CD4-positive, CD25-positive, alpha-beta regulatory T cell (primary cell): ENCODE measurements at places on chromosomes 3 and 15. TPM values are rescaled to one million over a fixed set of nuclear protein-coding genes. Genes with fewer than 3 reads are reported as not detected.
A peak's percentile ranks its signal among the peaks of the same experiment; 100 is the strongest.

GRCh38 chr3:81790117-81790516 is 28.7 kb upstream of the GBE1 start:
- no peak overlapping the region for H3K4me3 ChIP-seq
- H3K27me3 ChIP-seq = peaks cover 4% of the 10 kb centered on the region
- no peak overlapping the region for H3K27ac ChIP-seq
- no peaks in the 10 kb centered on the region for H3K4me1 ChIP-seq
- no peaks in the 10 kb centered on the region for H3K36me3 ChIP-seq

- H3K27ac ChIP-seq = no peak overlapping the region
- no peak for DNase-seq
- H3K27me3 ChIP-seq = no peaks in the 10 kb centered on the region
- H3K36me3 ChIP-seq = no peaks in the 10 kb centered on the region
- peaks cover 27% of the 10 kb centered on the region for H3K4me1 ChIP-seq
Observed at GRCh38 chr3:127669541-127670228, 3.1 kb upstream of the ABTB1 start.

DNA sequence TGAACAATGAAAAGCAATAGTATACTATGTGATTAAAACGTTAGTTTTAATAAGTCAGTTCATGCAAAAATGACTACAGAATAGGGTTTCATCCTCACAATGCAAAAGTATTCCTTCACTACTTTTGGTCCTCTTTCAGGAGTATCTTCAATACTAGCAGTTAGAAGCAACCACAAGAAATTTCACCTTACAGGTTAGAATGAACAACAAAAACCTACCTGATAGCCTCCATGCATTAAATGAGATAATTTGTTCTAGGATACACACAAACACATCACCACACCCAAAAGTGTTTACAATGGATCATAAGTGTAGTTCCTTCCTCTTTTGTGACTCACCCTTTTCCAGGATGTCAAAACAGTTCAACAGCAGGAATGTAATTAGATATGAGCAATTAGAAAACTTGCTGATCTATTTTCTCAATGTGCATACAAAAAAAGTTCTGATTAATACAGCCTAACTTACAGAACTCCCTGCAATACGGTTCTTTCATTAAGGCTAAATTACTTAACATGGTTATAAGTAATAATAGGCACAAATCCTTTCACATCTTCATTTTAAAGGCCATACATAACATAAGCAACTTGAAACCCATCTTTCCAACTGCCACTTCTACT is 21.6 kb downstream of the UACA start:
- no peaks in the 10 kb centered on the region for H3K27me3 ChIP-seq
- H3K27ac ChIP-seq = no peak overlapping the region
- H3K4me1 ChIP-seq = no peaks in the 10 kb centered on the region
- no peak for DNase-seq
- no peak overlapping the region for H3K4me3 ChIP-seq

DNA sequence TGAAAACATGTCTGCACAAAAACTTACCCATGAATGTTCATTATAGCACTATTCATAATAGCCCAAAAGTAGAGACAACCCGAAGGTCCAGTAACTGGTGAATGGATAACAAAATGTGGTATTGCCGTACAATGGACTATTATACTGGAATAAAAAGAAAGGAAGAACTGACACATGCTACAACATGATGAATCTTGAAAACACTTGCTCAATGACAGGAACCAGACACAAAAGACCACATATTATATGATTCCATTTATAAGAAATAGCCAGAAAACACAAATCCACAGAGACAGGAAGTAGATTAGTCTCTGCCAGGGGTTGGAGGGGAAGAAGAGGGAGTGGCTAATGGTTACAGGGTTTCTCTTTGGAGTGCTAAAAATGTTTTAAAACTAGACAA is 18.3 kb downstream of the SHC4 start:
- no peak for DNase-seq
- no peaks in the 10 kb centered on the region for H3K36me3 ChIP-seq
- H3K4me3 ChIP-seq = no peak overlapping the region
- H3K4me1 ChIP-seq = no peaks in the 10 kb centered on the region
- H3K27ac ChIP-seq = no peak overlapping the region

DNA sequence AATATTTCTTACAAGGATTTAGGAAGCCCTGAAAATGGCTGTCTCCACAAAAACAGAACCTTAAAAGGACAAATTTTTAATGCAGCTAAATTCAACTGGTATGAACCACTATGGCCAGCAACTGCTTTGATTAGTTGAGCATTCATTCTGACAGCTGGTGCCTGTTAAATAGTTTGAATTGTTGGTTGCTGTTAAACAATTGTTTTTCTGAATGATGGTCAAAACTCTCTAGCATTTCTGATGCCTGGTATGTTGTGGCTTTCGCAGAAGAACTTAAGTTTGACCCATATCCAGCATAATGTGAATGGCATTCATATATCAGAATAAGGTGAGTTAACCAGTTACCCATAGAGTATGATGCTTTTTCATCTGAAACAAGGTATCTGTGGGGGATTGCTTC is 138.4 kb downstream of the MEIS2 start:
- no peaks in the 10 kb centered on the region for H3K27me3 ChIP-seq
- no peak overlapping the region for H3K27ac ChIP-seq
- H3K4me1 ChIP-seq = no peaks in the 10 kb centered on the region
- no peaks in the 10 kb centered on the region for H3K36me3 ChIP-seq
- H3K4me3 ChIP-seq = no peak overlapping the region

DNA sequence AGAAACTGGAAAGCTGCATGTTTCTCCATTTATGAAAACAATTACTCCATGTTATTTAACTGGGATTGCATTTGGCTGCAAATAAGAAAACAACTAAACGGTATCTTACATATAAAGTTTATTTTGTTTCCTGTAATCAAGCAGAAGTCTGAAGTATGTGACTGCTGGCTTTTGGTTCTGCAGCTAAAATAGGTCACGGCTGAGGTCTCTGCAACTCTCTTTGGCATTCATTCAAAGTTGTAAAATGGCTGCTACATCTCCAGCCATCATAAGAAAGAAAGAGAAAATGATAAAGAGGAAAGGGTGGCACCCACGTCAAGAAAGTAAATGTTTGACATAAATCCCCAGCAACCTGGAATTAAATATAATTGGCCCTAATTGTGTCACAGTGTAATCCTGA is 406.1 kb downstream of the TBC1D5 start:
- no peak overlapping the region for H3K27ac ChIP-seq
- H3K4me3 ChIP-seq = no peak overlapping the region
- H3K36me3 ChIP-seq = no peaks in the 10 kb centered on the region

DNA sequence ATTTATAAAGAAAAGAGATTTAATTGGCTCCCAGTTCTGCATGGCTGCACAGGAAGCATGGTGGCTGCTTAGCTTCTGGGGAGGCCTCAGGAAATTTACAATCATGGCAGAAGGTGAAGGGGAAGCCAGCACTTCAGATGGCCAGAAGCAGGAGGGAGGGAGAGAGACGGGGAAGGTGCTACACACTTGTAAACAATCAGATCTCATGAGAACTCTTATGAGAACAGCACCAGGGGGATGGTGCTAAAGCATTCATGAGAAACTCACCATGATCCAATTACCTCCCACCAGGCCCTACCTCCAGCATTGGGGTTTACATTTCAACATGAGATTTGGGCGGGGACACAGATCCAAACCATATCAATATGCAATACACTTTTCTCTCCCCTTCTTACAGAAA is 73.7 kb downstream of the ECT2 start:
- no peaks in the 10 kb centered on the region for H3K27me3 ChIP-seq
- no peaks in the 10 kb centered on the region for H3K36me3 ChIP-seq
- no peak for DNase-seq
- no peak overlapping the region for H3K27ac ChIP-seq
- no peaks in the 10 kb centered on the region for H3K4me1 ChIP-seq
- H3K4me3 ChIP-seq = no peak overlapping the region

- no peaks in the 10 kb centered on the region for H3K27me3 ChIP-seq
- no peaks in the 10 kb centered on the region for H3K4me1 ChIP-seq
- H3K27ac ChIP-seq = no peak overlapping the region
- no peak overlapping the region for H3K4me3 ChIP-seq
Observed at GRCh38 chr15:35491999-35492398, 54.0 kb downstream of the DPH6 start.

- peak; percentile 66 for DNase-seq
- H3K27me3 ChIP-seq = no peaks in the 10 kb centered on the region
- peak overlapping the region; percentile 39 for H3K4me3 ChIP-seq
- peaks cover 99% of the 10 kb centered on the region for H3K4me1 ChIP-seq
- H3K27ac ChIP-seq = peak overlapping the region; percentile 88
Observed at GRCh38 chr15:67080900-67081431, 15.6 kb downstream of the SMAD3 start.

DNA sequence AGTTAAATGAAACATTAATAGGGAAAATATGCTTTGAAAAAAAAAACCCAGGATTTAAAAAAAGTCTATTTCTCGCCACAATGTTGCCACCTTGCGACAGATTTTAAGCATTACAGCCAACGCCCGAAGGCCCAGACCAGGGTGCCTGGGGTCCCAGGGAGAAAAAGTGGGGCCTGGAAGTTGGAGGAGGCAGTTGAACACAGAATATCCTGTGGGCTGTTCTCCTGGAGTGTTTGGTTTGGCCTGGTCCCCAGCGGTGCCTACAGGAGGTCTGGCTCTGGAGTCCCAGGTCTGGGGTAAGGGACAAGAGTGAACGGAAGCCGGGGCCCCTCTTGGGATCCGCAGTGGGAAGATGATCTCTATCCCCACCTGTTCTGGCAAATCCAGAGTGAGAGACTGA is 3.4 kb downstream of the RNU6-1 start:
- H3K4me1 ChIP-seq = peaks cover 58% of the 10 kb centered on the region
- DNase-seq = peak; percentile 44
- peaks cover 19% of the 10 kb centered on the region for H3K27me3 ChIP-seq
- no peaks in the 10 kb centered on the region for H3K36me3 ChIP-seq

- peaks cover 9% of the 10 kb centered on the region for H3K4me1 ChIP-seq
- H3K4me3 ChIP-seq = no peak overlapping the region
- H3K27me3 ChIP-seq = no peaks in the 10 kb centered on the region
- no peaks in the 10 kb centered on the region for H3K36me3 ChIP-seq
- no peak overlapping the region for H3K27ac ChIP-seq
- DNase-seq = no peak
Observed at GRCh38 chr3:52088445-52089367, 32.3 kb upstream of the DUSP7 start.

DNA sequence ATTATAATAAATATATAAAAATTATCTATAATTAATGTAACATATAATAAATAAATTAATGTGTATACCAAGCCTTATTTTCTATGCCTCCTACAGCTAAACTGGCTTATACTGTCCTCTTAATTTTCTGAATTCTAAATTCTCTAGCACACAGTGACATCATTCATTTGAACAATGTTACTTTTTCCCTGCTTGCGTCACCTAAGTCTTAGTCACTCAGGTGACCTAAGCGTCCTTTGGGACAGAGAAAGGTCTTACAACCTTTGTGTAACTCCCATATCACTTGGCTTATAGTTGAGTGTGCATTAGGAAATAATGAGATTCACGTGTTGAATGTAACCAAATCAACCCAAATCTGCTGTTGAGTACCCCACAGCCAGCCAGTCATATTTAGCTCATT is 48.5 kb upstream of the KCNMB2 start:
- H3K27me3 ChIP-seq = no peaks in the 10 kb centered on the region
- H3K27ac ChIP-seq = no peak overlapping the region
- DNase-seq = no peak
- no peak overlapping the region for H3K4me3 ChIP-seq

DNA sequence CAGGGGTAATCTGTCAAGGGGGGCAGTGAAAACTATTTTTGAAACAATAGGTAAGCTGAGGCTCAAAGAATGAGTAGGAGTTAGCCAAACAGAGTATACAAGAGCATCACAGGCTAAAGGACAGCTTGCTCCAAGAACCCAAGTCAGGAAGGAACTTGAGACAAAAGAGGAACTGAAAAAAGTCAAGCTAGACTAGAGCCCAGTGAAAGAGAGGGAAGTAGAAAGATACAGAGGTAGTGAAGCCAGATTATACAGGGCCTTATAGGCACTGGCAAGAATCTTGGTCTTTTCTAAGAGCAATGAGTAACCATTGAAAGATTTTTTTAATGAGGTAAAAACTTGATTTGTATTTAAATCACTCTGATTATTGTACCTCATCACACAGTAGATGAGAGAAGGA is 69.9 kb downstream of the FILIP1L start:
- no peak overlapping the region for H3K4me3 ChIP-seq
- H3K27me3 ChIP-seq = no peaks in the 10 kb centered on the region
- no peak overlapping the region for H3K27ac ChIP-seq
- no peaks in the 10 kb centered on the region for H3K36me3 ChIP-seq
- no peak for DNase-seq

GRCh38 chr3:35446896-35447295 is 192.4 kb upstream of the ARPP21 start:
- no peaks in the 10 kb centered on the region for H3K4me1 ChIP-seq
- DNase-seq = no peak
- H3K4me3 ChIP-seq = no peak overlapping the region
- no peaks in the 10 kb centered on the region for H3K36me3 ChIP-seq
- H3K27me3 ChIP-seq = no peaks in the 10 kb centered on the region

DNA sequence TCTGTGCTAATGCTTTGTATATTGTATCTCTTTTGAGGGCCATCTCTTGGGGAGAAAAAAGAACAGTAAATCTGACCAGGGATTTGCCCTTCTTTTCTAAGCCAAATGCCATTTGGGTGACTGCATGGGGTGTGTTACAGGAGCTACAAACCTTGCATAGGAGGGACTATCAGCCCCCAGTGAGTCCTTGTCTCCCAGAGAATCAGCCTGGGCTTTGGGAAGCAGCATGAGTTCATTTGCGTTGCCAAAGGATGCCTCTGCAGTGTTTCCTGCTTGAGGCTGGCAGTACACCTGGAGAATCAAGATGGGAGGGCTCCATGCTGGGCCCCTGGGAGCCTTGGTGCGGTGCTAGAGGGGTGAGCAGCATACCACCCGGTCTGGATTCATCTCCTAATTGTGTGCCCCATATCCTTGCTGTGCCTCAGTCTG is 49.6 kb upstream of the POLG start:
- H3K4me3 ChIP-seq = no peak overlapping the region
- no peaks in the 10 kb centered on the region for H3K4me1 ChIP-seq
- DNase-seq = no peak
- no peak overlapping the region for H3K27ac ChIP-seq
- H3K27me3 ChIP-seq = peaks cover 21% of the 10 kb centered on the region

GRCh38 chr3:10344147-10344943 is 23.4 kb upstream of the SEC13 start:
- H3K4me1 ChIP-seq = no peaks in the 10 kb centered on the region
- no peak overlapping the region for H3K27ac ChIP-seq
- H3K36me3 ChIP-seq = no peaks in the 10 kb centered on the region
- H3K4me3 ChIP-seq = no peak overlapping the region

DNA sequence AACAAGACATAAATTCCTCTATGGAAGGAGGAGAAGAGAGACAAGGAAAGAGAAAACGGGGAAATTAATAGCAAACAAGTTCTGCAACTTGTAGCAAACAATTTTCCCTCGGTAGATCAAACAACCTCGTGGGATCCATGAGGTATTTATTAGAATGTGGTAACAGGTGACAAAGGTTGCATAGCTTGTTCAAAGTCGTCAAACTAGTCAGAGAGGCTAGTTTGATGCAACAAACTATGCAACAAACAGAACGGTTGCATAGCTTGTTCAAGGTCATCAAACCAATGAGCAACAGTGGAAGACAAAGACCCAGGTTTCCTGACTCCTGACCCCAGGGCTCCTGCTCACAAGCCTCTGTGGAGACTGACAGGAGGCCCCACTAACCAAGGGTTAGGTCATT is 20.7 kb downstream of the MB21D2 start:
- DNase-seq = no peak
- no peak overlapping the region for H3K27ac ChIP-seq
- no peaks in the 10 kb centered on the region for H3K36me3 ChIP-seq
- H3K27me3 ChIP-seq = no peaks in the 10 kb centered on the region
- H3K4me1 ChIP-seq = peaks cover 44% of the 10 kb centered on the region

Gene SYNPR
- polyA plus RNA-seq = not detected

Gene PTPN9
- polyA plus RNA-seq = 18.3 TPM

Gene STIMATE
- 11.9 TPM for polyA plus RNA-seq

Gene SNURF
- 33.8 TPM for polyA plus RNA-seq

Gene ARL14
- not detected for polyA plus RNA-seq

Gene PGBD4
- polyA plus RNA-seq = 1.4 TPM

Gene EFCC1
- not detected for polyA plus RNA-seq
